Hematopoietic multipotent progenitor cell (in vitro differentiated cells): ENCODE measurements at places on chromosomes 7 and 10.

GRCh38 chr7:81002421-81002820, 83.6 kb upstream of the SEMA3C start:
- no peak for DNase-seq

DNA sequence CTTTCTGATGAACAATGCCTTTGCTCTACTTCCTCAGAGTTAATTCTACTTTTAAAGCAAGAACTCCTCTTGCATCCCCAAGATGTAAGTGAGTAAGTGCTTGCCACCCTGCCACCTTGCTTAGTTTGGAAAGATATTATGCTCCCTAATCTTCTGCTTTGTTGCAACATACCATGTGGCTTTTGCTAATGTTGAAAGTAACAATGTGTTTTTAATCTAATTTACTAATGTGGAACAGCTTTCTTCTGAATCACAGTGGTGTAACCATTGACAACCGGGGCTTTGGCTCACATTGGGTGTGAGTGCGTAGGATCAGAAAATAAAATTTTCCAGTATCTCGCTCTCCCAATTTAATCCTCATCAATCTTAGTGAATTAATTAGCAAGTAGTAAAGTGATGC, 254.1 kb upstream of the PTER start:
- DNase-seq, result no peak

- DNase-seq, result no peak
Measured at GRCh38 chr7:137371616-137372015, 28.1 kb upstream of the PTN start.

- DNase-seq, result no peak
Measured at GRCh38 chr10:34723750-34724149, 91.3 kb downstream of the PARD3 start.

DNA sequence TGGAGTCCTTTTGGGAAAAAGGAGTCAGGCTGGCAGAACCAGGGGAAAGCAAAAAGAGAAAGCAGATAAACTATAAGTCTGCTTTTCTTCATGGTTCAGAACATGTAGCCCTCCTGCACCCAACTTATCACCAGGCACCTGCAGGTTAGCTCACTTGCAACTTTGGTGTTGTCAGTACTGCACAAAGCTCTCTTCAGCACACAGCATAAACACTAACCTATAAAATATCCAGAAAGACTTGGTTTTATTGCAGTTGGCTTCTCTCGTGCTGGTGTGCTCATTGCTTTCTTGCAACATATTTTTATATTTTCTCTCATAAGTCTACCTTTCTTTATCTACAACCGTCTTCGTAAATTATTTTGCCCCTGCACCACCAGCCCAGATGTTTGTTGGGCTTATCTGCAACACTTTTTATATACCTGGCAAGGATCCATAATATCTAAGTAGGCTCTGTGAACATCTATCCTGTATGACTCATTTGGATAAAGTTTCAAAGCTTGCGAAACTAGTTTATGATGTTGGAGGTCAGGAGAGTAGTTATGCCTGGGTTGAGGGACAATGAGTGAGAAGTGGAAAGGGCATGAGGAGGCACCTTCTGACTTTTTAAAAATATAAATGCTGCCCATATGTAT, 164.6 kb downstream of the ANKRD30A start:
- DNase-seq, result no peak

DNA sequence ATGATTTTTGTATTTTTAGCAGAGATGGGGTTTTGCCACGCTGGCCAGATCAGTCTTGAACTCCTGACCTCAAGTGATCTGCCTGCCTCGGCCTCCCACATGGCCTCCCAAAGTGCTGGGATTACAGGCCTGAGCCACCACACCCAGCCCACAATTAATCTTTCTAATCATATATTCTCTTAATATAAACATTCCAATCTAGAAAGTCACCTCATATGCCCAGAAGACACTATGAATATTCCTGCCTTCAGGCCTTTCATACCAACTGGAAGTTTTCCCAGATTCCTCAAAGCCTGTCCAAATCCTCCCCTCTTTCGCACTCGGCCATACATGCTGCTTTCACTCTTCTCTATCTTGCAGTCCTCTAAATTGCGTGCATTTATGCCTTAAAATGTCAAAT, 32.6 kb downstream of the PDZD8 start:
- no peak for DNase-seq

GRCh38 chr7:23955145-23955544, 245.1 kb downstream of the STK31 start:
- DNase-seq, result no peak

- no peak for DNase-seq
Measured at GRCh38 chr10:79072994-79073645, 4.4 kb downstream of the ZMIZ1 start.

DNA sequence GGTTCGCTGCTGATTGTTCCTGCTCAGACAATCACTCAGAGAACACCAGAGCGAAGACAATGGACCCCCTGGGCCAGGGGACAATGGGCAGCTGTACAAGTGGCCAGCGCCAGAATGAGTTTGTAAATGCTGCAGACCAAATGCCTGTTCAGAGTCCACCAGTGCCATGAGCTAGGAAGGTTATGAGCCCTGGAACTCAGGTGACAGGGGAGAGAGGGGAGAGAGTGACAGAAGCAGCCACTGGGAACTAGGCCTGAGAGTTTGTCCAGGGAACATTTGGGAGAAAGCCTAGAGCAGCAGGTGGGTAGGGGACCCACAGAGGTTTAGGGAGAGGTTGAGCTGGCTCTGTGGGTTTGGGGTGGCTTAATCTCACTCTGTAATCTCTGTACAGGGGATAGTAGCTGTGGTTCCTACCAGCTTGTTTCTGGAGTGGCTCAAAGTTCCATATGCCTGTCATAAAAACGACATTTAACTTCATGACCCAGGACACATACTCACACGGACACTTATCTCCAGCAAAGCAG, 60.4 kb downstream of the C10orf105 start:
- no peak for DNase-seq

DNA sequence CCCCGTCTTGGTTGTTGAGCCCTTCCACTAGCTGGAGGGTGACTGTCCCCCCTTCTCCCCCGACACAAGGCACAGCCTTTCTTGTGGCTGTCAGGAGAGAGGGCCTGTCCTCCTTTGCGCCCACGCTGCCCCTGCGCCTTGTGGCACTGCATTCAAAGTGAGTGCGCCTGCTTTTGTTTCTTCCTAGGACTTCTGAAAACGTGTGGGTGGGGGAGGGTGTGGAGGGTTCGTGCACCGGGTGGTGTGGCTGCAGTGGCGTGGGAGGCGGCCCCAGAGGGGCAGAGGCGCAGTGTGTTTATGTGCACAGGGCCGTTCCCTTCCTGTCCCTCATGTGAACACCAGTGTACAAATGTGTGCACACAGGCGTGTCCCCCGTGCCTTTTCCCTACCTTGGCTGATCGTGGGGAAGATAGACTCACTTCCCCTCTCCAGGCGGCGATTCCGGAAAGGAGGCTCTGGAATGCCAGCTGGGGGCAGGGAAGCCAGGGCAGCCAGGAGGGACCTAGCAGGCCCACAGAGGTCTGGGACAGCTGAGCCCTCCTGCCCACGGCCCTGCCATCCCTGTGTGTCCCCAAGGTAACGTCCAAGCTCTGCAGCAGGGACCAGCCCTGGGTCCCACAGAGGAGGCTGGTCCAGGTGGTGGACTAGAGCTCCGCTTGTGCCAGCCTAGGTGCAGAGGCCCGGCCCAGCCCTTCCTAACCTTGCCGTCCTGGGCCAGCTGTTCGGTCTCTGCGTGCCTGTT, 88.8 kb downstream of the LHPP start:
- no peak for DNase-seq

DNA sequence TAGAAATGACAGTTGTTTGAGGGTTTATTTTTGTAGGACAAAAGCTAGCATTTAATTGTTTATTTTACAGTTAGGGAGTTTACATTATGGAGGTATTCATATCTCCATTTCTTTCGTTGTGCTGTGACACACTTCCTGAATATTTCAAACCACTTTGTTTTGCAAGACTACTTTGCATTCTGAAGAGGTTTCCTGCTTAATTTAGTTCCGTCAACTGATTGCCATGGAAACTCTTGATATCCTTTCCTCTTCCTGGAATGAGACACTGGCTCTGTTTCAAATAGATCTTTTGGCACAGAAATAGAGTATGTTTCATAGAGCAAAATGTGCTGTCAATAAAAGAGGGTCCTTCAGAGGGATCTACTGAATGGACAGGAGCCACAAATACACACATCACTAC, 159.5 kb upstream of the AGR3 start:
- DNase-seq, result no peak

- DNase-seq, result no peak
Measured at GRCh38 chr7:143015084-143015483, 11.8 kb downstream of the OR9A2 start.

DNA sequence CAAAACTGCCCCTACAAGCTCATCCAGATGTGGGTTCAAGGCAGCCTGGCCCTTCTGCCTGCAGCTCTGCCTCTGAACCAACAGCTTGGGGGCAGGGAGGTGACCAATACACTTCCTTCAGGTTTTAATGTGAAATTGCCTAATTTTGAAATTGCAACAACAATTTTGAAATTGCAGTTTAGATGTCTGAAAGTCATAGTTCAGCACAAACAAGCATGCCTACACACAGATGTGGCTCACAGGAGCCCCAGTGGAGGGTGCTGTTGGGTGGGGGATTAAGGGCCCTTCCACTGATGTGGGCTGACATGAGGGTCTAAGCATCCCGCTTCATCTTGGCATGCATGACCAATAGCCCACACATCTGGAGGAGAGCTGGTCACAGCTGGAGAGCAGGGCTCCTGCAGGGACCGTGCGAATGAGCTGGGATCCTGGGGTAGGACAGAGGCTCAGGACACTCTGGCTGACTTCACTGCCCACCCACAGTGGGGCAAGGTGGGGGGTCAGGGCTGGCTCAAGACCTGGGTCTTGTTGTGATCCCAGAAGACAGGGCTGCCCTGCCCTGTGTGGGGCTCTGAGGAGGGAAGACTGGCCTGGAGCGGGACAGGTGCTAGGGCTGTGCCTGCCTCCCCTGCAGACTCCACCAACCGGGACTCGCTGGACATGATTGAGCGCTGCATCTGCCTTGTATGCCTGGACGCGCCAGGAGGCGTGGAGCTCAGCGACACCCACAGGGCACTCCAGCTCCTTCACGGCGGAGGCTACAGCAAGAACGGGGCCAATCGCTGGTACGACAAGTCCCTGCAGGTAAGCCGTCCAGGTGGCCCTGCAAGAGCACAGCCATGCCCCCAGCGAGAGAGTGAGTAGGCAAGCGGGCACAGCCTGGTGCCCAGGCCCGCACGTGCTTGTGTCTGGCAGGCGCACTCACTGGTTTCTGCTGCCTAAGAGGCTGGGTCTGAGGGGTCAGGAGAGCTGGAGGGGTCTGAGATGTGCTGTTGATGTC, 32.3 kb downstream of the CHAT start:
- no peak for DNase-seq

DNA sequence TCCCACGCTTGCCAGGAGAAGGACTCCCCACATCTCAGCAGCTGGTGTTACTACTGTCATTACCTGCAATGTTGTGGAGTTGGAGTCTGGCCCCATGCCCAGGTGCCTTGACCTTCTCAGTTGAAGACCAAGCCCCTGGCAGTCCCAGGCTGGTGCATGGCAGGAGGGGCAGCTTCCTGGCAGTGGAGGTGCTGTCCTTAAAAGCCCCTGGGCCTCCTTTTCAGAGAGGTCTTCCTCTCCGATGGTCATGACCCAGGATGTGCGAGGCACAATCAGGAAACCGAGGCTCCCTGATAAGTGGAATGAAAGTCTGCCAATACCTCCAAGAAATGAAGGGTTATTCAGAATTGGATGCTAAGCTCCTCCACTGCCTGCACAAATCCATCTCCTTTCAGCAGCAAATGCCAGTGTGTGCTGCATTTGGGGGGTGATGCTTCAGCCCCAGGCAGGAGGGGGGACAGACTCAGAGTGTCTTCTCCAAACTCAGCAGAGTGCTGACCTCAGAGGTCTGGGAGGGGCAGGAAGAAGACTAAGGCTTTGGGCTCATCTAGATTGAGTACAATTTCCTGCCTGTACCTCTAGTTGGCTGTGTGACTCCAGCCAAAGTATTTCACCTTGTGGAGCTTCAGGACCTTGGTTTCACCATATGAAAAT, 97.0 kb upstream of the DDC start:
- DNase-seq, result no peak

GRCh38 chr10:36171556-36171952, 529.5 kb upstream of the FZD8 start:
- no peak for DNase-seq

DNA sequence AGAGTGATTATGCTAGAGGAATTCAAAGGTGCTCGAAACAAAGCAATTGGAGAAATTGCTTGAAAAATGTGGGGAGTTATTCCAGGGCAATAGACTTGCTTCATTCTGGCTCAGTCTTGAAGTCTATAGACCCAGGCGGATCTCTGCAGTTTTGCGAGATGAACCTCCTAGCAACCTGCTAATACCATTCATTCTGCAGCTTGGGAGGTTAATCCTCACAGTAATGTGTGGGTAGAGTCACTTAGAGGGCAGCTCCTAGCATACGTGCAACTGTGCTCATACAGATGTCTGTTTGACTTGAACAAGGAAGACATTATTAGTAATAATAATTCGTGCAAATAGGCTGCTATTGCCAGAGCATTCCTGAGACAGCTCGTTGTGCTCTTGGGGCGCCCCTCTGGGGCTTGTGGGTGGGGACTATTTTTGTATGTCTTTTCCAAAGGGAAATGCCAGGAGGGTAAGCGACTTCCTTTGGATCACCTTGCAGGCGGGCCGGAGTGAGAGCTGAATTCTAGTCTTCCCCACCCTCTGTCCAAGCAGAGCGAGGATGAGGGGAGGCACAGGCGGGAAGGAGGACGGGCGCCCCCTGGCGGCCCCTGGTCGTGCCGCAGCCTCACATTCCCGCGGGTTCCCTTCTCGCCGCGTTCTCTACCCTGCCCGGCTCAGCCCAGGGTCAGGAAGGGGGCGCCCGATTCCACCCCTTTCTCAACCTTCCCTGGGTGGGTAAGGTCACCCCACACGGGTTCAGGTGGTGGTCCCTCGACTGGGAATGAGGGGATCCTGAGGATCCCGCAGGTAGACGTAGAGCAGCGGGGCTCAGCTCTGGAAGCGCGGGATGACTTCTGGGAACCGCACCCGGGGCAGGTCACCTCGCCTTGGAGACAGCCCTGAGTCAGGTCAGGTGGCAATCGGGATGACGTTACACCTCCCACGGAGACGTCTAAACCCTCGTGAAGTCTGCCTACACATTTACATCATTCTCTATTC, 241.5 kb downstream of the PHTF2 start:
- peak; percentile 29 for DNase-seq

- no peak for DNase-seq
Measured at GRCh38 chr7:20793694-20794394, 7.2 kb upstream of the SP8 start.

DNA sequence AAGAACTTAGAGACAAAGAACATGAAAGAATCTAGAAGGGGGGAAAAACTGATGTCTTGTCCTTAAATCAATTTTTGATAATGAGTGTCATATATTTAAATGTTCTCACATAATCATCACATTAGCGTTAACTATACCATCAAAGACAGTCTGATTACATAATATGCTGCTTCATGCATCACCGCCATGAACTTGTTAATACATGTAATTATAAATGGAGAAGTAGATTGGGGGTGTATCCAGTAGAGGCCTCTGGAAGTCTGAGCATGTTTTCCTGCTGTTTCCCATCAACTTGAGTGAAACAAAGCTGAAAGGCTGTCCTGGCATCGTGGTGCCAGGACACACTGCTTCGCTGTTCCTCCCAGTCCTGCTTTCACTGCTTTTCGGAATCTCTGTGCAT, 48.2 kb downstream of the PRLHR start:
- no peak for DNase-seq

- DNase-seq, result no peak
Measured at GRCh38 chr7:37193087-37193774, 255.4 kb downstream of the ELMO1 start.

GRCh38 chr7:44043902-44044301, 600 bp upstream of the DBNL start:
- DNase-seq, result no peak
